ENCODE measurements at places on chromosomes 1 and 21. TPM values are rescaled to one million over a fixed set of nuclear protein-coding genes. Genes with fewer than 3 reads are reported as not detected.

DNA sequence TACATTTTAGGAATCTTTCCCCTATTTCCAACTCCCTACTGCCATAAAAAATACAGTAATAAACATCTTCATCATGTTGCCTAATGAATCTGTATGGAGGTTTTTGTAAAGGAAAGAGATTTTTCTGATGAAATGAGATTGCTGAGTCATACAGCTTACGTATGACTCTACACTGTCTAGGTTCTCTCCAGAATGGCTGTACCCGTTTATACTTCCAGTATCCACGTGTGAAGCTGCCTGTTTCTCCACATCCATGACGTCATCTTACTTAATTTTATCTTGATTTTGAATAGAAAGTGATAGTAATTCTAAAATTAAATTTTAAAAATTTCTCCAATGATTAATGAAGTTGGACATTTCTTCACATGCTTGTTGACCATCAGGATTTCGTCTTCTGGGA is 103.7 kb downstream of the COQ8A start:
- no peak for DNase-seq

DNA sequence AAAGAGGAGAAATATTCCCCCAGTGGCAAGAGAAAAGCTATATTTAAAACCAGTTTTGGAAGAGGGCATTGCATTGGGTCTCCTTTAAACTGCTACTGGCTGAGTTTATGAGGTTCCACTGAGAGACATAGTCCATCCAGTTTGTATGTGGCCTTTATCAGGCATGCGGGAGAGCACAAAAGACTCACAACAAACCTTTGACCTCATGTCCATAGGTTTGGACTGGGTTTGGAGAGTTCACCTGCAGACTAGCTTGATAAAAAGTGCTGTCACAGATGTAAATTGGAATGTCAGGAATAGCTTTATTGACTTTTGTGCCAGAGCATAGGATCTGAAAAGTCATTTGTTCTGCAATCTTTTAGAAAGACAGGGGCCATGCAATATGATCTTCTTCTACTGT is 131.0 kb upstream of the NRIP1 start:
- DNase-seq: no peak

DNA sequence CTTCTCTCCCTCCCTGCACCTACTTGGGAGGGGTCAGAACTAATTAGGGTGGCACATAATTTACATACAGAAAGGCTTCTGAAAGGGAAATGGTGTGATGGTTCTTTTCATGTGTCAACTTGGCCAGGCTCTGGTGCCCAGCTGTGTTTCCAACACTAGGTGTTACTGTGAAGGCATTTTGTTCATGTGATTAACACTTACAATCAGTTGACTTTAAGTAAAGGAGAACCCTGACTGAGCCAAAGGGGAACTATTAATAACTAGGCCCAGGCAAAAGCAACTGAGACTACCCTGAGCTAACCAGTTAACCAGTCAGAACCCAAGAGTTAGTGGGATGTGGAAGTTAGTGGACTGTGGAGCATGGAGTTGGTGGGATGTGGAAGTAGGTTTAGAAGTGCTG is 114.9 kb downstream of the SEC16B start:
- no peak for DNase-seq

DNA sequence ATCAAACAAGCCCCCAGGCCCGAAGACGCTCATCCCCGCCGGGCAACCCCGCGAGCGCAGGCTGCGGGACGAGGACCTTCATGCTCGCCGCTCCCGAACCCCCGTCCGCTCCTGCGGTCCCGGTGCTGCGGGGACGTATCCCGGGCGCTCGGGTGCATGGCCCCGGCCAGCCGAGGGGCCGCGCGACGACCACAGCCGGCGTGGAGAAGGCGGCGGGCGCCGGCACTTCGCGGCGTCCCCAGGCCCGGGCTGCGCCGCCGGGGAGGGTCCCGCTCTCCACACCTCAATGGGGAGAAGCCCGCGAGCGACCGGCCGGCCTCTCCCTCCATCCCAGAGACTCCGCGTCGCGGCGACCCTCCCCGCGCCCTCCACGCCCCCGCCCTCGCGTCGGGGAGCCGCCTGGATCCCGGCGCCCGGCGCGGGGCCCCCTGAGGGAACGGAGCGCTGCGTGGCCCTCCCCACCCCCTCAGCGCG is 401 bp downstream of the ERRFI1 start:
- DNase-seq: no peak

The DYNLT5 gene
- 2.7 TPM for total RNA-seq
